Endothelial cell (in vitro differentiated cells): ENCODE measurements at places on chromosomes 1 and 21. TPM values are rescaled to one million over a fixed set of nuclear protein-coding genes. Genes with fewer than 3 reads are reported as not detected.
A peak's percentile ranks its signal among the peaks of the same experiment; 100 is the strongest.

Gene TNFRSF18
- not detected for total RNA-seq

GRCh38 chr1:166152978-166153377 is 13.8 kb downstream of the FAM78B start:
- DNase-seq: no peak
- no peak overlapping the region for H3K27ac ChIP-seq
- no peaks in the 10 kb centered on the region for H3K36me3 ChIP-seq
- peaks cover 2% of the 10 kb centered on the region for H3K27me3 ChIP-seq

DNA sequence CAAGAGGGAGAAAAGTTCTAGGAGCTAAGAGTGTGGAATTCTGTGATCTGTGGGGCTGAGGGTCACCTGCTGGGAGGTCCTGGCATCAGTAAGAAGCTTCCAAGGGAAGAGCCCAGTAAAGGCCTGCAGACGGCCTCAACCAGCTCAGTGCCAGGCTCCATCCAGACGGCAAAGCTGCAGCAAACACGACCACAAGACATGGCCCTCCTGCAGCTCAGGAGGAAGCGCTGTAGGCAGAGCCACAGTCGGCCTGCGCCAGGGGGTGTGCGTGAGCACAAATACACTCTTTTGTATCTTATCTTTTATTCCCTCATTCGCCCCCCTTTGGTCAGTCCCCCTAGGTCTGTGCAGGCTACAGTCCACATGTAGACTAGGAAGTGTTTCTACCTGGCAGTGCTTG is 13.4 kb downstream of the C1orf174 start:
- H3K4me1 ChIP-seq: no peaks in the 10 kb centered on the region
- H3K36me3 ChIP-seq: peaks cover 17% of the 10 kb centered on the region
- no peak overlapping the region for H3K4me3 ChIP-seq
- no peak overlapping the region for H3K27ac ChIP-seq
- DNase-seq: no peak

- peaks cover 4% of the 10 kb centered on the region for H3K4me1 ChIP-seq
- H3K4me3 ChIP-seq: no peak overlapping the region
- no peak overlapping the region for H3K27ac ChIP-seq
- peaks cover 8% of the 10 kb centered on the region for H3K36me3 ChIP-seq
These were observed 49.0 kb downstream of the SCCPDH start for GRCh38 chr1:246773213-246773641.

DNA sequence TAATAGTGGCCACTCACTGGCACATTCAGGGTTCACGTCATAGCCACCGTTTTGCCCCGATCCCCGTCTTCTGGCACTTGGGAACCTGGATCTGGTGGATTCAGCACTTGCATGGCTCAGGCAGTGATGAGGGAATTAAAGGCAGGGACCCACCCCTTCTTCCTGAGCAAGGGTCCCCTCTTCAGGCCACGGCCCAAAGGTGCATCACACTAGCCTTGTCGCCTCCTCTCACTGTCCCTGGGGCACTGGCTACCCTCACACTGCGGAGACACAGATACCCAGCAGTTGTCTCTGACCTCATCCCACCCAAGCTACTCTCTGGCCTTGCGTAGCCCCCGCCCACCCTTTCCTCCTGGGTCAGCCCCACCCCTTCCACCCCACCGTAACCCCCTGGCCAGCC is 19.9 kb upstream of the LDLRAP1 start:
- no peaks in the 10 kb centered on the region for H3K4me1 ChIP-seq
- peaks cover 7% of the 10 kb centered on the region for H3K27me3 ChIP-seq
- H3K36me3 ChIP-seq: peaks cover 4% of the 10 kb centered on the region
- DNase-seq: peak; percentile 58
- H3K27ac ChIP-seq: no peak overlapping the region

GRCh38 chr1:154207262-154207661 is 1.1 kb upstream of the CFAP141 start:
- no peak for DNase-seq
- H3K27ac ChIP-seq: peak overlapping the region; percentile 54
- H3K27me3 ChIP-seq: peaks cover 5% of the 10 kb centered on the region
- H3K4me3 ChIP-seq: no peak overlapping the region
- H3K36me3 ChIP-seq: peaks cover 33% of the 10 kb centered on the region
- H3K4me1 ChIP-seq: no peaks in the 10 kb centered on the region

DNA sequence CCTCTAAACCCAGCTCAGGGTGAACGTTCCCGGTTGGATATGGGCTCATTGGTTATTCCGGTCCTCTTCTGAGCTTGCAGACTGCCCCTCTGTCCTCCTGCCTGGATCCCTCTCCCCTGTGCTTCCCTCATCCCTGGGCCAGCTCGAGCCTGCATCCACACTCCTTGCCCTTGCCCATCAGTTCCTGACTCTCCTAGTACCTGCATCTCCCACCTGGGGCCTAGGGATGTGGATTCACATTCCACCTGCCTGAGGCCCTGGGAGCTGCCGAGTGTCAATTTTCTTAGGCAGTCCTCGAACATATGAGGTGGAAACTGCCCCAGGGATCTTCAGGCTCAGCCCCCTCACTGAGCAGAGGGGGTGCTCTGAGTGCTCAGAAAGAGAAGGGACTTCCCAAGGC is 252.2 kb downstream of the GRIK3 start:
- H3K4me3 ChIP-seq: no peak overlapping the region
- no peak overlapping the region for H3K27ac ChIP-seq
- peaks cover 7% of the 10 kb centered on the region for H3K4me1 ChIP-seq
- no peak for DNase-seq
- H3K36me3 ChIP-seq: no peaks in the 10 kb centered on the region

GRCh38 chr1:19091196-19091953 is 118.7 kb downstream of the UBR4 start:
- H3K36me3 ChIP-seq: peaks cover 71% of the 10 kb centered on the region
- H3K4me3 ChIP-seq: peak overlapping the region; percentile 9
- no peak for DNase-seq
- H3K4me1 ChIP-seq: no peaks in the 10 kb centered on the region
- no peaks in the 10 kb centered on the region for H3K27me3 ChIP-seq
- no peak overlapping the region for H3K27ac ChIP-seq
